Liver (tissue), 10 donors: ENCODE measurements at places on chromosomes 5 and 9. TPM values are rescaled to one million over a fixed set of nuclear protein-coding genes. Genes with fewer than 3 reads are reported as not detected.

GRCh38 chr9:102506406-102506805 lies 488.7 kb upstream of the CYLC2 start:
- DNase-seq, result no peak

DNA sequence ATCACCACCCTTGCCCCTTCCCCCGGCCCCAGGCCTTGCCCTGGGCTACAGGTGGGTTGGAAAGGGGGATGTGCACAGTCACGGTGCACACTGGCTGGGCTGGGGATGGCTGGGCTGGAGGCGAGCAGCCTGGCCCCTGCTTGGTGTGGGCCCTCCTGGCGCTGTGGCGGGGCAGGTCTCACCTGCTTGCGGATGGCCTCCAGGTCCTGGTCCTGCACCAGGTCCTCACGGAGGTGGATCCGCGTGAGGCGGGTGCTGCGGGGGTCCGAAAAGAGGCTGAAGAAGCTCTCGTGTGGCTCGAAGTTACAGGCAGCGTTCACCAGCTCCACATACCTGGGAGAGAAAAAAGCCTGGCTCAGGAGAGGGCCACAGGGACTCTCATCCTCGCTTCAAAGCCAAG lies 18.1 kb downstream of the ZER1 start:
- DNase-seq, result no peak

DNA sequence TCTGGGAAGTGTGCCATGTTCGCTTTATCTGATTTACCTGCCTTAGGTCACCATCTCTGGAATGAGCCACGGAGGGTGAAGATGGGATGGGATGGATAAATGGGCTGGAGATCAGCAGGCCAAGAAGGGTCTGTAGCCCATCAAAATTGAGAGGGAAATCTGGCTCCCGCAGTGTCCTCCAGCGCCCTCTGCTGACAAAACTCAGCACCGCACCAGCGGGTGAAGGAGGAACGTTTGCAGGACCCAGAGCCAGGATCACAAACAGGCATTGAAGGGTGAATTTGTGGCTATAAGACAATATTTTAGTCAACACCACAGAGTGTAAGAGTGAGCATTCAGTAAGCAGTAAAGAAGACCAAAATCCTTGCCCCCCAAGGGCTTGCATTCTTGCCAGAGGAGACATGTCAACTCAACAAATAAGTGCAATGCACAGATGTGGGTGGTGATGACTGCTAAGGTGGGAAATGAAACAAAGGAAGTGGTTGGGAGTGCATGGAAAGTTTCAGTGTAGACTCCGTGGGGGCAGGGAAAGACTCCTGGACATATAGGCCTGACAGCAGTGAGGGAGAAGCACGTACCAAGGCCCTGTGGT lies 124.4 kb downstream of the TENT4A start:
- peak; percentile 45 for DNase-seq

GRCh38 chr5:173743641-173744343 lies 127.3 kb upstream of the BOD1 start:
- DNase-seq, result no peak

GRCh38 chr5:37855438-37855837 lies 15.6 kb upstream of the GDNF start:
- DNase-seq, result no peak

DNA sequence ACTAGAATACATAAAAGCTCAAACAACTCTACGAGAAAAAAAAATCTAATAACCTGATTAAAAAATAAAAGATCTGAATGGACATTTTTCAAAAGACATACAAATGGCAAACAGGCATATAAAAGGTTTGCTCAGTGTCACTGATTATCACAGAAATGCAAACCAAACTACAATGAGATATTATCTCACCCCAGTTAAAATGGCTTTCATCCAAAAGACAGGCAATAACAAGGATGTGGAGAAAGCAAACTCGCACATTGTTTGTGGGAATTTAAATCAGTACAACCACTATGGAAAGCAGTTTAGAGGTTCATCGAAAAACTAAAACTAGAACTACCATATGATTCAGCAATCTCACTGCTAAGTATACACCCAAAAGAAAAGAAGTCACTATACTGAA lies 20.8 kb downstream of the UGT3A2 start:
- no peak for DNase-seq

DNA sequence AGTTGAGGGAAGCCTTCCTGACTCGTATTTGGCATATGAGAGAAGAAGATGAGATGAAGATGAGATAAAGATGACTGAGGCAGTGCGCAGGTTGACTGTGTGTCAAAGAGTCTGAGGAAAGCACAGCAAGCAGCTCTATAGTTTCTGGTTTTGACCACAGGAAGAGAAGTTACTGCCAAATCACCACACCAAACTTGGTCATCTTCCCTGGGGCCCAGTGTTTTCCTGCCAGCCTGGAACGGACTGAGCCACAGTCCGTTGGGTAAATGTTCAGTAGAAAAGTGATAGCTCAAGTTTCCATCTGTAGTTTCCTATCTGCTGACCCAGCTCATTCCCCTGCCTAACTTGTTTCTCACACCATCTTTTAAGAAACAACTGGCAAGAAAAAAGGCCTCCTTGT lies 80.7 kb upstream of the ADAMTS19 start:
- no peak for DNase-seq

DNA sequence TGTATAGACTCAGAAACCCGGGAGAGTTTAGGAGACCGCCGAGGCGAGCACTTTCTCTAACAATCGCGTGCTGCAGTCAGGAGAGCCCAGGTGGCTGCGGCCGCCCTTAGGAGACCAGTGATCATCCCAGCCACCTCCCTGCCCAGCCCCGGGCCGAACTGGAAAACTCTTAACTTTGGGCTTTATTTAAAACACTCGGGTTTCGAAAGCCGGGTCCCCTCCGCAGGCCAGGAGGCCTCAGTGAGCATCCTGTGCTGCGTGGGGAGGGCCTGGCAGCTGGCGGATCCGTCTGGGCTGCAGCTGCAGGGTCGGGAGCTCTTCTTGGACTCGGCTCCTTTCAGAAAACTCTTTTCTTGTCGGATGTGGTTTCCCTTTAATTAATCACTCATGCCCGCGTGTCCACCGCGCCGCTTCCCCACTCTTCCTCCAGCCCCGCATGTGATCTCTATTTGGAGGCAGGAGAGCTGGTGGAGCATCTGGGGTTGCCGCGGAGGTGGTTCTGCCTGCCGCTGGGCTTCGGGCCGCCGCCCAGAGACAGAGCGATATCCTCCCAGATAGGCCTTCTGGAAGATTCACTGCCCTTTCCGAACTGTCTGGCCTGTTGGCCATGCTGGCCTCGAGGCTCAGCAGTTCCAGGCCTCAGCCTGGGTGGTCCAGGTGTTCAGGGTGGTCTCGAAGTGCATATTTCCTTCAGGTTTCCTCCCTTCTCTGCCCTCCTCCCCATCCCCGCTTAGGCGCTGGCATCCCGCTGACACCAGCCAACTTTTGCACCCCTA lies 59.5 kb downstream of the TMEM174 start:
- no peak for DNase-seq

- no peak for DNase-seq
These were observed 173.1 kb upstream of the IER5L start for GRCh38 chr9:129351058-129351641.

DNA sequence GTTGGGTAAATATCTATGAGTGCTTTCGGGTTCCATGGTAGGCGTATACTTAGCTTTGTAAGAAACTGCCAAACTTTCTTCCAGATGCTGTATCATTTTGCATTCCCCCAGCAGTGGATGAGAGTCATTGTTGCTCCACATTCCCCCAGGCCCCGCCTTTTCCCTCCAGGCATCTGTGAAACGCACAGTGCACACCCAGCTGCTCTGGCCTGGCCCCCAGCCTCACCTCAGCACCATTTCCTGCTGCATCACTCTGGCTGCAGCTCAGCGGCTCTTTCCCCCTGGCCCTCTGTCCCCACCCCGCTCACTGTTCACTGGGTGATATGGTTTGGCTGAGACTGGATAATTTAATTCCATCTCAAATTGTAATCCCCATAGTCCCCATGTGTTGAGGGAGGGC lies 76.6 kb upstream of the SPTLC1 start:
- DNase-seq, result no peak

GRCh38 chr9:68895741-68896478 lies 118.0 kb downstream of the PRKACG start:
- DNase-seq, result no peak

- DNase-seq, result peak; percentile 34
These were observed 48.6 kb downstream of the NR2F1-AS1 start for GRCh38 chr5:93532370-93532769.

DNA sequence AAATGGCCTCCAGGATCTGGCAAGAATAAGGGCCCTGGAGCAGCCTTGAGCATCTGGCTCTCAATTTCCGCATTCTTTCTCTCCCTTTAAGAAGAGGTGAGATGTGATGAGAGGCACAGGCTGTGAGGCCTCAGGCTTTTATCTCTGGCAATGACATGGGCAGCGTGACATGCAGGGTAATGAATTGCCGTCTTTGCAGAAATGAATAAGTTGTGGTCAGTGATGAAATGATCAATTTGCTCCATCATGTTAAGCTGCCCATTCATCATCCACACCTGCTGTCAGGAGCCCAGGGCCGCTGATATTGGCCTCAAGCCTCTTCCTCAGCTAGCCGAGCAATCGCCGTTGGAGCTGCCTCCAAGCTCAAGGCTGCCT lies 265.3 kb downstream of the TRIM32 start:
- no peak for DNase-seq

DNA sequence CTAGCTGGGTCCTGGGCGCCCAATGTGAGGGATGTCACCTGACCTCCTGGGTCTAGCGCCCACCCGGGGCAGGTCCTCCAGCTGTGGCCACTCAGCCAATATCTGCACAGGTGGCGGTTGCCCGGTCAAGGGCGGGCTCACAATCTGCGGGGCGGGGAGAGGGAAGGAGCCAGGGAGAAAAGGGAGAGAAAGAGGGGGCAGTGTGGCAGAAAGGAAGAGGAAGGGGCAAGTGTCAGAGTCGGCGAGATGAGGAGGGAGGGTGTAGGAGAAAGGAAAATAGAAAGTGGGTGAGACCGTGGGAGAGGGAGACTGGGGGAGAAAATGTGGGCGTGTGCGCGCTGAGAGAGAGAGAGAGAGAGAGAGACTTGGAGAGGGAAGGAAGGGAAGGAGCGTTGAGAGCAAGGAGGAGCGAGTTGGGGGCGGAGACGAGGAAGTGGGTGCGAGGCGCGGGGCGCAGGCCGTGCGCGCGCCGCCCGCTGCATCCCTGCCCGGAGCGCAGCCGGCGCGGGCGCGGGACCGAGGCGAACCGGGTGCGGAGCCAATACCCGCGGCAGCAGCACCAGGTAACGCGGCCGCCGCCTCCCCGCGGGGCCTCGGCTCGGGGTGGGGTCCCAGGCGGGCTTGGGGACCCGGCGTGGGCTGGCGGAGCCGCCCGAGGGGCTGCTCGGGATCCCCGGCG lies at the start of gene HRH2:
Gene HRH2 (plus strand): TSS at position 479 of the 679 bp plus-strand sequence. CDS start 25,163 bp downstream, outside the sequence.
- no peak for DNase-seq

DNA sequence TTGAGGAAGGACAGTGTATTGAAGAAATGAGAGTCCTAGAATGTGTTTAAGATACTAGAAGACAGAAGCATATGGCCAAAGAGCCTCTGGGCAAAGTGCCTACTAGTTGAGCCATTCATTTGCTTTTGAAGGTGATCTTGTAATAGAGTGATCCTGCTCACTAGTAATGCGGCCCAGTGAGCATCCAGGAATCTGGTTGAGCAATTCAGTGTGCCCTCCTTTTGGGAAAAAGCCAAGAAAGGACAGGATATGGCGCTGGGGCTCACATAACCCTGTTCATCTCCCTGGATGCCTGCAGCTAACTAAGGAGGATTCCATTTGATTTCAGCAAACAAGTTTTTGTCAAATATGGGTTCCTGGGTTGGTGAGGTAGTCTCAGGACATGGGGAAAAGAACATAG lies 16.3 kb downstream of the ADAM19 start:
- DNase-seq, result no peak

GRCh38 chr9:7226007-7226640 lies 468.4 kb downstream of the KDM4C start:
- DNase-seq, result no peak

DNA sequence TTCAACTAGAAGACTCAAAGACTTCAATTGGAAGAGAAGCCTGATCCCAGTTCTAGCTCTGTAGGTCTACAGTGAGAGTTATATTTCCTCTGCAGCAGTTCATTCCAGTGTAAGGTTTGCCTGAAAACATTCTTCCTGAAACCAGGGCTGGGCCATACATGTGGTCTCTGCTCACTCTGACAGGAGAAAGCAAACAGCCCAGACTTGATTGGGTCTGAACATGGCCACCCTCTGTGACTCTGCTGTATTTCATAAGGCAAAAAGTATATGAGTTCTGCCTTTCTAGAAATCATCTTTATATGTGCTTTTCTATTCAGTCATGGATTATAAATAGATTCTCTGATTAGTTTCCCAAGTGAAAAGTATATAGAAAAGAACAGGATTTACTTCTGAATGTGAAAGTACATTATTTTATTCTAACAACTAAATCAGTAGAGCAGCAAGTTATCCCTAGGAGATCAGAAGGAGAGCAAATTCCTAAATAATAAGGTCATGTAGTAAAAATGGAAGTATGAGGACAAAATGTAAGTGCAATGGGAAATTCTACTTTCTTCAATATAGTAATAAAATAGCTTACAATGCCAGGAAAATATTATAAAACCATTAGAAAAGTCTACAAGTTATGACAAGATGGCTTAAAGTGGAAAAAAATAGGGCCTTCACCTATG lies 144.3 kb downstream of the EFNA5 start:
- no peak for DNase-seq

DNA sequence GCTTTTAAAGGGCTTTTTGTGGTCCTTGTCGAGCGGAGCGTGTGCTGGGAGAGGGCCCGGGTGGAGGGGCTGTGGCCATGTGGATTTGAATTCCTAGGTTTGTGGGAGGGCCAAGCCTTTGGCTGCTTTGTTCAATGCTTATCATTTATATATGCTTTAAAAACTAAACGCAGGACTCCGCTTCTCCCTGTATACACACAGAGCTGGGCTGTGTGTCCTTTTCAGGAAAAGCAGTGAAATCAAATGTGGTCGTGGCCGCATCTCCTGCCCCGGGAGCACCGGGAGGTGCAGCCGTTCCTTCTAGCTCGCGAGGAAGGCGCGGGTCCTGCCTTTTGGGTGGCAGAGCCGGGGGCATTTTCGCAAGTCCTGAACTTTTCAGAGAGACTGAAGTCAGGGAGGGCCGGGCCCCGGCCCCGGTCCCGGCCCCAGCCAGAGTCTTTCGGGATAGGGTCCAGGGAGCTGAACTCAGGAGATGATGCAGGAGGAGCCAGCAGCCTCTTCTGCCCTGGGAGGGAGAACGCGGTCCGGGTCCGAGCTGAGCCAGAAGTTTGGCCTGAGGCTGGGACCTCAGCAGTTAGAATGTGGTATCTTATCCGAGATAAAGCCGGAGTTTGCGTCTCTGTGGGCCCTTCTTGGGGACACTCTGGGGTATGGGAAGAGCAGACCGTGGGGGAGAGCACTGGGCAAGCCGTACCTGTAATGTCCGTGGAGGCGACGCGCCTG lies 158.8 kb downstream of the C9orf152 start:
- DNase-seq, result no peak

GRCh38 chr5:98906756-98907355 lies 22.0 kb downstream of the CHD1 start:
- DNase-seq, result no peak

GRCh38 chr5:56815658-56816545 lies 553 bp downstream of the MAP3K1 start:
- peak; percentile 64 for DNase-seq

GRCh38 chr9:92253656-92254055 lies 39.8 kb downstream of the IARS1 start:
- no peak for DNase-seq

GRCh38 chr5:76199336-76200318 lies 116.4 kb downstream of the SV2C start:
- no peak for DNase-seq

The S1PR3 gene
- polyA plus RNA-seq, result 2.9 TPM

The ESM1 gene
- not detected for polyA plus RNA-seq

The ZNF300 gene
- 0.53 TPM for polyA plus RNA-seq

The ACTBL2 gene
- polyA plus RNA-seq, result not detected

The PCDHGB2 gene
- not detected for polyA plus RNA-seq

The GPX3 gene
- 318 TPM for polyA plus RNA-seq

The B4GALT7 gene
- polyA plus RNA-seq, result 19.7 TPM

The RABL6 gene
- 8.7 TPM for polyA plus RNA-seq

The PCDHAC1 gene
- polyA plus RNA-seq, result 0.13 TPM

The IFNA21 gene
- not detected for polyA plus RNA-seq

The MARCHF3 gene
- 1.1 TPM for polyA plus RNA-seq
